ENCODE measurements at places on chromosomes 3 and 15. TPM values are rescaled to one million over a fixed set of nuclear protein-coding genes. Genes with fewer than 3 reads are reported as not detected.

DNA sequence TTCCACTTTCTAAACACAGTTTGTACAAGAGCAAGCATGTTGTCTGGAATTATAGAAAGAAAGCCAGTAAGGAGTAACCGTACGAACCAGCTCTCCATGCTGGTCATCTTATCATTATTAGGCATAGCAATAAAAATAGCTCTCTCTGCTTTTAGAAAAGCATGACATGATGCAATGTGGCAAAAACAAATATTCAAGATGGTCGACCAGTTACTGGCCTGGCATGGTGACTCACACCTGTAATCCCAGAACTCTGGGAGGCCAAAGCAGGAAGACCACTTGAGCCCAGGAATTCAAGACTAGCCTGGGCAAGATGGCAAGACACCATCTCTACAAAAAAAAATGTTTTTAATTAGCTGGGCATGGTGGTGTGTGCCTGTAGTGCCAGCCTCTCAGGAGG is 2.6 kb upstream of the MAP4 start:
- no peak for DNase-seq

DNA sequence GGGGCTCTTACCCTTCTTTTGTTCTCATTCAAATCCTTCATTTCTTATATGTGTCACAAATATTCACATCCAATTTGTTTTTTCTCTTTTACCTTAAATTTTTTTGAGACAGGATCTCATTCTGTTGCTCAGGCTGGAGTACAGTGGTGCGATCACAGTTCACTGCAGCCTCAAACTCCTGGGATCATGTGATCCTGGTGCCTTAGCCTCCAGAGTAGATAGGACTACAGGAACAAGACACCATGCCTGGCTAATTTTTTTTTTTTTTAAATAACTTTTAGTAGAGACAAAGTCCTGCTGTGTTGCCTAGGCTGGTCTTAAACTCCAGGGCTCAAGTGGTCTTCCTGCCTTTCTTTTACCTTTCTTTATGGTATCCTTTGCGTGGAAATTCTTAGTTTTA is 66.5 kb downstream of the POLR2M start:
- no peak for DNase-seq

GRCh38 chr15:83571820-83572707 is 81.9 kb upstream of the ADAMTSL3 start:
- DNase-seq, result no peak

GRCh38 chr3:64351713-64352638 is 126.7 kb upstream of the PRICKLE2 start:
- no peak for DNase-seq

DNA sequence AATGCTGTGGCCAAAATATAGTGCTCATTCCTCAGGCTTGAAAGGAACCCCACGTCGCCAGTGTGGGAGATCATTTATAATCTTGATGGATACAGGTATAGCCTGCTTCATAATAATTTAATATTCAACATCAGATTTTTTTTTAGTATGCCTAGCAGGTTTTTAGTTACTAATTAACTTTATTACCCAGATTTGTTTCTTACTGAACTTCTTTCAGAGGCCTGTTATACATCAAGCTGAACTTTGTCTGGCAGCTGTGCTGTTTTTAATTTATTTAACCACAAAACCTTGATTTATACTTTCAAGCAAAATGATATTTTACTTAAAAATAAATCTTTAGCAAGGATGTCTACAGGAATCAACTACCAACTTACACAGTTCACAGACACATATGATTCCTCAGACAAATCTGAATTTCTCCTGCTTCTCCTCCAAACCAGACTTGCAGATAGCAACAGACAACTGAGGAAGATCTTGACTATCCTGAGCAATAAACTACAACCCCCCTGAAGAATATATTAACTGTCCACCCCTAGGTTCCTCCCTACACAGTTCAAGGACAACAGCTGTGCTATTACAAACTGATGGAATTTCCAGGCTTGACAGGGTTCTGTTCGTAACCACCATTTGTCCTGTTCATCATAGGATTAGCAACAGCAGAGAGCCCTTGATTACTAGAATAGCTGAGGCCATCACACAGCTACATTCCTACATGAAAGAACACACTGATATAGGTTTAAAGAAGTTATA is 610 bp downstream of the MAP4 start:
- no peak for DNase-seq

DNA sequence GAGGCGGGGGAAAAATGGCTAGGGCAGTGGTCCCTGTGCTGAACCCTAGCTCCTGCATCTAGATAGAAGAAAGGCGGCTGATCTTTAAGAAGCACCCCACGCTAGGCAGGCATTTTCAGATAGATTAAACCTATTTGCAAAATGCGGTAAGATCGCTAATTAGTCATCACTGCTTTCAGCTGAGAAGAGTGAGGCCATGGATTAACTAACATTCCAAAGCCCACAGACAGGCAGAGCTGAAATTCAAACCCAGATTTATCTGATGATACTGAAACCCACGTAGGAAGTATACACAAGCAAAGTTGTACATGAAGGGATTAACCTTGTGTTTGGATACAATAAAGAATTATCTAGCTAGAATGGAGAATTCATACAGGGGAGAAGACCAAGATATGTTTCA is 4.8 kb downstream of the ADPGK start:
- DNase-seq, result no peak

GRCh38 chr15:93052090-93052879 is 36.7 kb downstream of the RGMA start:
- DNase-seq, result no peak

- DNase-seq, result no peak
Observed at GRCh38 chr15:38479266-38479665, 25.3 kb downstream of the FAM98B start.

- no peak for DNase-seq
Observed at GRCh38 chr3:170506556-170506955, 79.3 kb downstream of the SLC7A14 start.

DNA sequence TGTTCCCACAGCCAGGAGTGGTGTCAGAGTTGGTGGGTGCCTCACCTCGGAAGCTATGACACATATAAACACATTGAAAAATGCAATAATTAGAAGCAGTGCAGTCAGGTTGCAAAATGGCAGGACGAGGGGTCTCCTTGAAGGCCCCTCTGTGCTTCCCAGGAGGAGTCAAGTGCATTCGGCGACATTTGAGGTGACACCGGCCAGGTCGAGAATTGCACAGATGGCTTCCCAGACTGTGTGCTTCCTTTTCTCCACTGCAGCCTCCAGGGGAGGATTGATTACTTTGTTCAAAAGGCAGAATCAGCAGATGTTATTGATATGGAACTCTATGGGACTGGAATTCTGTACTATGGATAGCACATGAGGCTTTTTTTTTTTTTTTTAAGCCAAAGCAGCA is 163.2 kb downstream of the MINAR1 start:
- DNase-seq, result no peak

DNA sequence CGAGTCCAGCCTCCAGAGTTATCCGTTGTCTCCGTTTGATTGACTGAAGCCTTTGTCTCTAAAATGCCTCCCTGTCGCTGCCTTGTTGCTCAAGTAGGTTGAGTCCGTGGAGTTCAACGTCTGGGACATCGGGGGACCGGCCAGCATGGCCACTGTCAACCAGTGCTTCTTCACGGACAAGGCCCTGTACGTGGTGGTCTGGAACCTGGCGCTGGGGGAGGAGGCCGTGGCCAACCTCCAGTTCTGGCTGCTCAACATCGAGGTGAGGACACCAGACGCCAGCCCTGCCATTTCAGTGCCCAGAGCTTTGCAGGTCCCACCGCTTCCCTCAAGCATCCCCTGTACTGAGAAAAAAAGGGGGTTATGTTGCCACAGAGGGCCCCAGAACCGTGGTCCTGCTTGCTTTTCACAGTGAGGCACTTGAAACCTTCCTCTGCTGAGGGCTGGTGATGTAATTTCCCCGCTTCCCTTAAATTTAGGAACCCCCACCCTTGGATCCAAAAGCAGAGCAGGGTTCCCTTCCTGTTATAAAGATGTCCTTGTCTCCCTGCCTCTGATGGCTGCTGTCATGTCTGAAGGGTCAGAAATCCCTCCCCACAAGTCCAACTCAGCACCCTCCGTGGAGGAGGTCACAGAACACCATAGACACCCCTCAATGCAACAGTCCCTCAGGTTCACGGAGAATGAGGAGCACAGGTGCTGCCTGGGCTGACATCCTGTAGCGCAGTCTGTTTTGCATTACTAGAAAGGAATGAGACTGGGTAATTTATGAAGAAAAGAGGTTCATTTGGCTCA is 105.7 kb downstream of the LRRK1 start:
- DNase-seq, result peak; percentile 7

GRCh38 chr3:9809239-9809614 is 835 bp upstream of the TTLL3 start:
- DNase-seq, result no peak

- DNase-seq, result no peak
Observed at GRCh38 chr15:52680761-52681160, 1.6 kb upstream of the ATOSA start.

- no peak for DNase-seq
Observed at GRCh38 chr3:177640319-177640965, 443.2 kb upstream of the TBL1XR1 start.

DNA sequence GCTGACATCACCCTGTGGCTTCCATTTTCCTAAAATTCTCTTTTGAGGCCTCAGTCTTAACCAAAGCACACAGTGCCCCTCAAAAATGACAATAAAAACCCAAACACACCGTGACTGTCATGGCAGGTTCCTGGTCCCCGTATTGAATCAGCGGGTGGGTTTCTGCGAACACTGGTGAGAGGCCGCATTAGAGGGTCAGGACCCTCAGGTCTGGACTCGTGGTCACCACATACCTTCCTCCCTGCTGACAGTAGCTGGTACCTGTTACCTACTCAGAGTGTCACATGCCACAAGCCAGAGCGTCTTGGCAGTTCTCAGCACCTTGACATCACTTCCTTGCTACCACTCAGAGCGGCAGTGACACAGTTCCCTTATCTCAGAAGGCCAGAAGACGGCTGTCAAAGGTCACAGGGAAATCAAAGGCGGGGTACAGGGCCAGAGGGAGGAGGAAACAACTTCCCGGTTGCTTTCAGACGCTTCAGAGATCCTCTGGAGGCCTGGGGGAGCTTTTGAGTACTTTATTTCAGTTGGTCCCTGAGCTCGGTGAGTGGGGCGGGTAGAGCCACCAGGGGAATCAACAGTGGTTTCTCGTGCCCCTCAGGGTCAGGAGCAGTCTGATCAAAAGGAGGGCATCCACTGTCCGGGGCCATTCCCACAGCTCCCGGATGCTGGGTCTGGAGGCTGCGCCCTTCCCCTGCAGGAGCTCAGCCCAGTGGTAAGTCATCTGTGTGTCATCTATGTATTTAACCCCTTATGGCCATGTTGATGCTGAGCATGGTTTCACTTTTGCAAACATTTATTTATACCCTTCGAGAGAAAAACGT is at the start of the genes CCR5AS and CCRL2:
Gene CCR5AS, minus strand, starts transcription at position 279 of the 824 bp plus-strand sequence.
Gene CCRL2, plus strand, starts transcription at position 472 of the 824 bp plus-strand sequence. CDS start 821 bp downstream, outside the sequence.
- peak; percentile 45 for DNase-seq

DNA sequence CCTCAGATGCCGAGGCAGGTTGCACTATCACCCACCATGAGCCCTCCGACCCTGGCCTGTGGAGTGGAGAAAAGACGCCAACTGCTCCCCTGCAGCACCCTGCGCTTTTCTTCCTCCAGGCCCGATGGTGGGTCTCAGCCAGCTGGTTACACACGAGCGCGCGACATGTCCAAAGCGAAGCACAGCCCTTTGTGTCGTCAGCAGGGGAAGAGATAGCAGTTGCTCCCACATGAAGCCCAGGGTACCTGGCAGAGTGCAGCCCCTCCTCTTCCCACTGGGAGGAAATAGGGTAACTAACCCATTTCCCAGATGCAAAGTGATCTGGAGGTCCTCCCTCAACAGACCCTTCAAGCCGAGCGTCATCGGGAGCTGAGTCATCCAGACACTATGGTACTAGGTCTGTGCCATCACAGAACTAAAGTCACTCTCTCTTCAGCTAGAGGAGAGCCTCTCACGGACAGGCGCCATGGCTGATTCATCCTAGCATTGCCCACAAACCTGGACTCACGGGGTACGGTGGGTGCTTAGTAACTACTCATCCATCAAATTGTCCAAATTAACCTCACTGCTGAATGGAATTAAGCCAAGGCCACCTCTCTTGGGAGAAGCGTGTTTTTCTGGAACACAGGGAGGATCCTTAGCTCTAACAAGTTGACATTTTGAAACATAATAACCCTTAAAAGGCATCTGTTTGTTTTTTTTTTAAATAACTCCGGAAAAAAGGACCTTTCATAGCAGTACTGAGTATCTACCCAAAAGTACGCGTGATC is 45.2 kb upstream of the BDH1 start:
- DNase-seq, result no peak

DNA sequence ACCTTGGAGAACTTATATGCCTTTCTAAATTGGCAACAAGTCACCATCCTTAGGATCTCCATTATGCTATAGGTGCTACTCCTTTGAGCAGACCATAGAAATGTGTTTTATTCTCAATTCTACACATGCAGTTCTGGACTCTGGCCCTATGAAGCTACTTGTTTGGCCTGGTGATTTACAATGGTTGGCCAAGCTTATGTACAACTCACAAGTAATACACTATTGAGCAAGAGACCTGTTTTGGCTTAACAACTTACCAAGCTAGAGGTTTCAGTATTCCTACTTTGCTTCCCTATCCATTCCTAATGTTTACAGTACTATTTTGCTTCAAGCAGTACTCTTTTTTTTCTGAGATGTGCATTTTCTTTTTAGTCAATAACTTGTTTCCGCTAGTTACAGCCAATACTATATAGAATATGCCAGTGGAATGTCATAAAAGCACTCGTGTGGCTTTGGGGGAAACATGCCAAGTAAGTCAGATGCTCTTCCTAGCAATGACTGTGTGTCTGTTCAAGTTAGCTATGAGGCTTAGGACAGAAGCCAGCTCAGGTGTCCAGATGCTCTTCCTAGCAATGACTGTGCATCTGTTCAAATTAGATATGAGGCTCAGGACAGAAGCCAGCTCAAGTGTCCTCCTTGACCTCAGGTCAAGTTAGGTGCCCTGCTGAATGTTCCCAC is 174.9 kb upstream of the SEMA6D start:
- no peak for DNase-seq

DNA sequence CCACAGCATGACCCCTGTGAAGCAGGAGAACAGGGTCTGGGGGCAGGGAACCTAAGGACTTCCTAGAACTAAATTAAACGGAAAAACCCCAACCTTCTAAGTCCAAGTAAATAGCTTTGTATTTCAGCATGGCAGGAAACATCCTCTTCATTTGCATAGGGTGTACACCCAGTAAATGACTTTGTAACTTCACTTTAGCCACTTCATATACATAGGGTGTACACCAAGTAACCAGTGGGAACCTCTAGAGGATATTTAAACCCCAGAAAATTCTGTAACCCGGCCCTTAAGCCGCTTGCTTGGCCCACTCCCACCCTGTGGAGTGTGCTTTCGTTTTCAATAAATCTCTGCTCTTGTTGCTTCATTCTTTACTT is 41.8 kb downstream of the FSD2 start:
- no peak for DNase-seq

GRCh38 chr15:77085297-77085696 is 14.4 kb upstream of the TSPAN3 start:
- no peak for DNase-seq

DNA sequence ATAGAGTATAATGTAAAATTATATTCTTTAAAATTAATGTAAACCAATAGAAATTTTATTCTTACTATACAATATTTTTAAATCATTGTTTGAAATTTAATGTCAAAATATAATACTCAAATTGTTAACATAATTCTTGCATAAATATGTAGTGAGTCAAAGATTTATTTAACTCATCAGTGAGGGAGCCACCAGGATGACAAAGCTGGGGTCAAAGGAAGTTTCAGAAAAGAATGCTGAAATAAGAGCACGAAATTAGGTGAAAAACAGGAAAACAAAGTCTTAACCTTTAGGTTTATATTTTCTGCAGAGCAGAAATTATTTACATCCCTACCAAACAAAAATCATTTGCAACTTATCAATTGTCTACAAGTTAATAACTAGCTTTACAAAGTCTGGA is 74.1 kb downstream of the DIPK2A start:
- DNase-seq, result no peak

Gene ALDH1A2
- total RNA-seq, result not detected

Gene CTXN2
- total RNA-seq, result not detected

Gene GNB4
- 1.3 TPM for total RNA-seq

Gene TAGLN3
- total RNA-seq, result not detected

All from naive thymus-derived CD8-positive, alpha-beta T cell (primary cell).